ENCODE measurements at places on chromosomes 16 and 17. TPM values are rescaled to one million over a fixed set of nuclear protein-coding genes. Genes with fewer than 3 reads are reported as not detected.

MT1A gene
- 14.0 TPM for total RNA-seq

BAIAP3 gene
- 0.54 TPM for total RNA-seq

CYLD gene
- 22.3 TPM for total RNA-seq

CLEC3A gene
- total RNA-seq: not detected
